ENCODE measurements at places on chromosomes 5 and 9.

DNA sequence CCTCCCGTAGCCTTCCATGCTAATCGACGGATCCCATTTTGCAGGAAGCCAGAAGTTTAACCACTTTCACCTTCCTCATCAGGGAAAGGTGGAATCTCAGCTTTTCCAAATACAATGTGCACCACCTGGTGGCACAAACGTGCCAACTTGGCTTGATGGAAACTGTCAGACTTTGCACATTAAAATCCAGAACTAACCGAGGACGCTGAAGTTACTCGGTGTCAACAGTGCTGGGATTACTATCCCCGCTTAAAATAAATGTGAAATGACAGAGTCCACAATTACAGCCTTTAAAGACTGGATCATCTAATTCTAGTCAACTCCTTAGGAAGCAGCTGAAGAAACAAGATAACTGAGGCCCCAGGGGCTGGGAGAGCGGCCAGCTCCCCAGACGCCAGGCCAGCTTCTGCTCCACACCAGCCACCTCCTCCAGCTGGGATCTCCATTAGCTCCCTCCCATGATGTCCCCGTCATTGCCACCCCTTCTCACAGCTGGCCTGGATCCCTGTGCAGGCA is 50.1 kb upstream of the RETREG1 start:
- peak; percentile 24 for DNase-seq

- no peak for DNase-seq
Measured at GRCh38 chr5:73938938-73939320, 312.9 kb downstream of the ARHGEF28 start.

GRCh38 chr9:100662122-100662521 is 84.2 kb downstream of the CAVIN4 start:
- no peak for DNase-seq

DNA sequence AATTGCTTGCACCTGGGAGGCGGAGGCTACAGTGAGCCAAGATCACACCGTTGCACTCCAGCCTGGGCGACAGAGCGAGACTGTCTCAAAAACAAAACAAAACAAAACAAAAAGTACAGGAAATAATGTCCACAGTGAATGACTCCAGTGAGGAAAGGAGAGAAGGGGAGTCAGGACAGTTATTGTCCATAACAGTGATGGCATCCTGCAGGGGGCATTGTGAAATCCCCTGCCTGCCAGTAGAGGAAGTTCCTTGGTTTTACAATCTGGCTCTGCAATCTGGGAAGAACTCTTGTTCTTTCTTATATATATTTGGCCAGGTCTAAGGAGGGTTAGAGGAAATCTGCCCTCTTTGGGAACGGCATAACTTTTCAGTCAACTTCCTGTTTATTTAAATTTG is 8.2 kb downstream of the SH3GL2 start:
- no peak for DNase-seq

DNA sequence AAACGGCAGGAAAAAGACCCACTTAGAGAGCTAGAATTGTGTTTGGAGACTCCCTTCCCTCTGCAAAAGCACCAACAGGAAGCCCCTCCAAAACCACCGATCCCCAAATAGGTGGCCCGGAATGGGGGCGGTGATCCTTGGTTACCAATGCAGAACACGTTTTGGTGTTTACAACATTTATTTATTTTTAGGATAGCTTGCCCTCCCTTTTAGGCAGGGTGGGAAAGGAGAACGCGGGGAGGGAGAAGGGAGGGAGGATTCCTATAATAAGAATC is 579 bp upstream of the NTRK2 start:
- DNase-seq = no peak

All from hypothalamus (tissue), 51 donors.